CD4-positive, alpha-beta T cell (primary cell): ENCODE measurements at places on chromosomes 6 and 20. TPM values are rescaled to one million over a fixed set of nuclear protein-coding genes. Genes with fewer than 3 reads are reported as not detected.
A peak's percentile ranks its signal among the peaks of the same experiment; 100 is the strongest.

Gene ETV7
- total RNA-seq = 0.73 TPM

Gene SNAI1
- 1.7 TPM for total RNA-seq

Gene MYH7B
- total RNA-seq = 0.53 TPM

Gene HEBP2
- total RNA-seq = 31.8 TPM

Gene PSMA7
- 150 TPM for total RNA-seq

- no peak for DNase-seq
These were observed 671.8 kb downstream of the QKI start for GRCh38 chr6:164086076-164086887.

DNA sequence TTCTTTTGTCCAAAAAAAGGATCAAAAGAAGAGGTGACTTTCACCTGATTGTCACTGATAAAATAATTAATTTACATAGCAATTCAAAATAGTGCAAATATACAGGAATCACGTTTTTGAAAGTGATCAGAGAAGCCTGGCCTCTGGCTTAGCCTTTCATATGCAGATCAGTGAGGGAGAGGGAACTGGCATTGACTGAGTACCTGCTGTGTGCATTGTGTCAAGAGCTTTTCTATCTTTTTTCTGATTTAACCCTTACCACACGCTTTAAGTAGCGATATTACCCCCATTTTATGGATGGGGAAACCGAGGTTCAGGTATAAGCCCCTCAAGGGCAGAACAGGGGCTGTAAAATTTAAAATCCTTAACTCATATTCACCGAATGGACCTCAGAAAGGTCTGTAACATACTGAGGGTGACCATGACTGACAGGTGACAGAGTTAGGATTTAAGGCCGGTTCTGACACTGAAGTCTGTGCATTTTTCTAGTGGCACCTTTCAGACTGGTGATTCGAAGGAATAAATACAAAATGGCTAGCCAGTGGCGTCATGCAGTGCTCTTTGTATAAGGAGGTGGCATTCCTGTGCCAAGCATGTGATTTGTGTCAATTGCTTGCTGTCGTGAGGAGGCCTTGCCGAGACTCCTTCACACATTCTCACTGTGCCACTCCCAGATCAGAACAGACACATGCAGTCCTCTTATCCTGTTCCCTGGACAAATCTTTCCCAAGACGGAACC, 310.2 kb downstream of the TSHZ2 start:
- DNase-seq = no peak

DNA sequence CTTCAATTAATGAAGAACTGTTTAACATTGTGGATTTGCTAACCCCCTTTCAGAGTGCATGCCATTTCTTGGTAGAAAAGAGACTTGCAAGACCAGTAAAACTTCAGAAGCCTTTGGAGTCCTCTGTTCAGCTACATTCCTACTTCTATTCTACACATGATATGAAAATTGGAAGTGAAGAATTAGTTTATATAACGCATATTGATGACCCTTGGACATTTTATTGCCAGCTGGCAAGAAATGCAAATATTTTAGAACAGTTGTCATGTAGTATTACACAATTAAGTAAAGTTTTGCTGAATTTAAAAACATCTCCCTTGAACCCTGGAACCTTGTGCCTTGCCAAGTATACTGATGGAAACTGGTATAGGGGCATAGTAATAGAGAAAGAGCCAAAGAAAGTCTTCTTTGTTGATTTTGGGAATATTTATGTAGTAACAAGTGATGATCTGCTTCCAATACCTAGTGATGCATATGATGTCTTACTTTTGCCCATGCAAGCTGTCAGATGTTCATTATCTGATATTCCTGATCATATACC, 3.3 kb downstream of the TDRD6 start:
- DNase-seq = no peak

GRCh38 chr6:109454496-109455436, 806 bp downstream of the MICAL1 start:
- peak; percentile 70 for DNase-seq

DNA sequence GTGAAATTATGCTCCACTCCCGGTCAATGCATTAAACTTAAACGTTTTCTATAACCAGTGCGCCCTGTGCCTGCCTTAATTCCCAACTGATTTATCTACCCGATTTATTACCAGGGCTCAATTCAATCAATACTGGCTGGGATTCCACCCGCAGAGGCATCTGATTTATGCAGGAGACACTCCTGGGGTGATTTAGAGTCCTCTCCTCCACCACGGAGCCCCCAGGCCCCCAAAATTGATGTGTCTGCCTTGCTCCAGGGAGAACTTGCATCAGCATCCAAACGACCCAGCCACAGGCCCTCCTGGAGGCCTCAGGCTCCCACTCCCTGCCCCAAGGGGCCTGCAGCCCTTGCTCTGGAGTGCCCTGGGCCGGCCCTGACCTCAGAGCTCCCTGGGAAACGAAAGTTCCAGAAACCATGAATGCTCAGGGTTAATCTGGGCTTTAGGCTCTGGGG, 29.5 kb downstream of the ANKRD60 start:
- DNase-seq = no peak

- no peak for DNase-seq
These were observed 771.4 kb upstream of the MMS22L start for GRCh38 chr6:98054453-98054852.

DNA sequence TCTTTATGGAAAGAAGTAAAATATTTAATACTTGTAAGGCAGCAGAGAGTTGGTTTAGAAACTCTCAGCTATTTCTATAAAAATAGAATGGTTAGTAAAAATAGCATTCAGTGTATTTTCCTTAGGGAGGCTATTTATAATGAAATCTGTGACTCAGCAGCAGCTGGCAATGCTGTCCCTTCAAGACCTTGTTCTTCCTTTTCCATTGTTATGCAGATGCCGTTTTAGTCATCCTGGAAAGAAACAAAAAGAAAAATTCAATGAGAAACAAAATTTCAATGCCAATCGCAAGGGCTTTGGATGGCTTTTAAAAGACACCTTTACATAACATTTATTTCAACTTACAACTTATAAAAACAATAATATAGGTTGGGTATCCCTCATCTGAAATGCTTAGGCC, 17.5 kb downstream of the MPC1 start:
- no peak for DNase-seq

DNA sequence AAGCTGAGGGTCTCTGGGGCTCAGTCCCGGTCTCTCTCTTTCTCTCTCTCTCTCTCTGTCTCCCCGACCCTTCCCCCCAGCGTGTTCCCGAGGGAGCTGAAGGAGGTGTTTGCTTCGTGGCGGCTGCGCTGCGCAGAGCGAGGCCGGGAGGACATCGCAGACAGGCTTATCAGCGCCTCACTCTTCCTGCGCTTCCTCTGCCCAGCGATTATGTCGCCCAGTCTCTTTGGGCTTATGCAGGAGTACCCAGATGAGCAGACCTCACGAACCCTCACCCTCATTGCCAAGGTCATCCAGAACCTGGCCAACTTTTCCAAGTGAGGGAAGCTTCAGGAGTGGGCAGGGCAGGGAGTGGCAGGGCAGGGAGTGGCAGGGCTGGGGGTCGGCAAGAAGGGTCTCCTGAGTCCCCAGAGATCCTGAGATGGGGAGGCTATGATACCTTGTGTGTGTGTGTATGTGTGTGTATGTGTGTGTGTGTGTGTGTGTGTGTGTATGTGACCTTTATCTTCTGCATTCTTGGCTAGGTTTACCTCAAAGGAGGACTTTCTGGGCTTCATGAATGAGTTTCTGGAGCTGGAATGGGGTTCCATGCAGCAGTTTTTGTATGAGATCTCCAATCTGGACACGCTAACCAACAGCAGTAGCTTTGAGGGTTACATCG, 13.6 kb upstream of the ZBTB9 start:
- DNase-seq = no peak

DNA sequence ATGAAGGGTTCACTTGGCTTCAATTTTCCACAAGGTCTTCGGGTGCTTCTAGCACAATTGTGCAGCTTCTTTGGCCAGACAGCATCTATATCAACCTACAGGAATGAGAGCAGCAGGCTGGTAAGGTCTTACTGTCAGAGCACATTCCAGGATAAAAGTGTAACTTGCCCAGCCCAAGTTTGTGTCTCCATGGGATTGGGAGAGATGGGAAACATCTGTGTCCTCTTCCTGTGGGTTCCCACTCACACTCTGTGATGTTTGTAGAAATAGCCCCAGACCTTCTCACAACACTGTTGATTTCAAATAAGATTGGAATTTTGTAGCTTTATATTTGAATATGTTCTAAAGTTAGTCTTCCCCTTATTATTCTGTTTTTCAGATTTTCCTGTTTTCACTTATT, 83.4 kb upstream of the RGS17 start:
- DNase-seq = no peak

DNA sequence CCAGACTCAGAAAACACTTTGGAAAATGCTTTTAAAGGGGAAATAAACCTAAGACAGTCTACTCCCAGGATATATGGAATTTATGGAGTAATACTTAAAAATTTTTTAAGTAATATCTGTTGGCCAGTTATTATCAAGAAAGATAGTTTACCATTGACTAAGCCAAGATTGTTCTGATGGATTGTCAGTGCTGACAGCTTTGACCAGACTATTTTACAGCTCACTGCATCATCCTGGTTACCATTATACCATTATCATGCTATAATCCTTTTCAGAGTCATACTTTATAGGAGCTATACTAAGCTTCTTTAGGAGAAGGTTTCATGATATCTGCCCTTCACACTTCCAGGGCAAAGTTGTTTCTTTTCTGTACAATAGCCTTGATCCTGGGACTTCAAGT, 16.5 kb downstream of the GTF2H5 start:
- DNase-seq = no peak

DNA sequence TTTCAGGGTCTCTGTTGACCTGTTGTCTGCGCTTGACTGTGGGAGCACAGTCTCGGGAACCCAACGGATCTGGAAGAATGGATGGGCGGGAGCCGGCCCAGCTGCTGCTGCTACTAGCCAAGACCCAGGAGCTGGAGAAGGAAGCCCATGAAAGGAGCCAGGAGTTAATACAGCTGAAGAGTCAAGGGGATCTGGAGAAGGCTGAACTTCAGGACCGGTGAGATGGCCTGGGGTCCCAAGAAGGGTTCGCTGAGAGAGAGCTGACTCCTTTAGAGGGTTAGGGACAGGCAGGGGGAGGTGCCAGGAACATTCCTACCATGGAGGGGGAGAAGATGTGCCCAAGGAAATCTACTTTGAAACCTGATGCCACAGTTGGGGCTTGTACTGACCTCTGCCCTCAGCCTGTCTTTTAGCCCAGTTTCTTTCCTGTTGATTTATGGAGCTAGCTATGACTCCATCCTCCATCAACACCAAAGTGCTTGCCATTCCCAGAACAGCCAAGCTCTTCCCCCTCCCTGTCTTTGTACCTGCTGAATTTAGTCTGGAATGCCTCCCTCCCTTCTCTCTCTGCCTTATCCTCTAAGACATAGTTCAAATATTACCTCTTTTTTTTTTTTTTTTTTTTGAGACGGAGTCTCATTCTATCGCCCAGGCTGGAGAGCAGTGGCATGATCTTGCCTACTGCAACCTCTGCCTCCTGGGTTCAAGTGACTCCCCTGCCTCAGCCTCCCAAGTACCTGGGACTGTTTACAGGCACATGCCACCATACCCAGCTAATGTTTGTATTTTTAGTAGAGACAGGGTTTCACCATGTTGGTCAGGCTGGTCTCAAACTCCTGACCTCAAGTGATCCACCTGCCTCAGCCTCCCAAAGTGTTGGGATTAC, 12.2 kb downstream of the CEP250 start:
- DNase-seq = no peak

GRCh38 chr6:131572686-131573415, at the start of gene ARG1:
ARG1 (plus strand) TSS chr6:131573226; CDS start chr6:131573283, 57 bp downstream.
- DNase-seq = no peak

- no peak for DNase-seq
These were observed 756.9 kb downstream of the TFAP2A start for GRCh38 chr6:9657994-9658393.

- DNase-seq = no peak
These were observed 38.3 kb downstream of the FAM120B start for GRCh38 chr6:170344631-170345576.

- DNase-seq = no peak
These were observed 63.1 kb downstream of the CDS2 start for GRCh38 chr20:5189917-5190316.

- DNase-seq = peak; percentile 37
These were observed 145.6 kb upstream of the MANEA start for GRCh38 chr6:95431637-95432228.

DNA sequence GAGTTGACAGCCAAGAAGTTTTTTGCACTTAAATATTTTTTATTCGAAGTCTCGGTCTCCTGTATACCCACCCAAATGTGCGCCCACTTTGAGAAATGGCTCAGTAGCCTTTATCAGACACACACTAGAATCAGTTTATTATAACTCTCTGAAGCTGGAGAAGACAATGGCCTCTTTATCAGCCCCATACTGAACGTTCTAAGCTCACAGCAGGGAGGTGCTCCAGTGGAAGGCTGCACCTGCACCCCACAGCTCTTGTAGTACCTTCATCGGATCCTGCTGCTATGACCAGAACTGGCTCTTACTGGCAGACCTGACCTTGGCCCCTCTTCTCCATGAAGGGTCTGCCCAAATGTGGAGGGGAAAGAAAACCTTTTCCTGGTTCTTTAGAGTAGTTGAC, 165.0 kb upstream of the SCGN start:
- DNase-seq = no peak

DNA sequence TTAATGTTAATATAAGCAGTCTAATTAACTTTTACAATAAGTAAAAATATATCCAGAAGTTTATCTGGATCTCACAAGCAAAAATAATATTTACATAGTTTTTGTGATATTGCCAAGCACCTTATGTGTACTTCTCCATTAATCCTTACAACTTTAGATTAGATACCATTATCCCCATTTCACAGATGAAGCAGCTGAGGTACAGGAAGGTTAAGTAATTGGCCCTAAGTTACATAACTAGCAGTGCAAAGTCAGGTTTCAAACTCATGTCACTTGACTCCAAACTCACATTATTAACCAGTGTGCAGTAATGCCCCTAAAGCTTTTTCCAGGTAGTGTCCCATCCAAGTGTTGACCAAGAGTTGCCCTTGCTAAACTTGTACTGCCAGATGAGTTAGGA, 248.6 kb upstream of the STXBP5 start:
- no peak for DNase-seq

GRCh38 chr20:56610098-56610497, 19.0 kb upstream of the TFAP2C start:
- DNase-seq = no peak

DNA sequence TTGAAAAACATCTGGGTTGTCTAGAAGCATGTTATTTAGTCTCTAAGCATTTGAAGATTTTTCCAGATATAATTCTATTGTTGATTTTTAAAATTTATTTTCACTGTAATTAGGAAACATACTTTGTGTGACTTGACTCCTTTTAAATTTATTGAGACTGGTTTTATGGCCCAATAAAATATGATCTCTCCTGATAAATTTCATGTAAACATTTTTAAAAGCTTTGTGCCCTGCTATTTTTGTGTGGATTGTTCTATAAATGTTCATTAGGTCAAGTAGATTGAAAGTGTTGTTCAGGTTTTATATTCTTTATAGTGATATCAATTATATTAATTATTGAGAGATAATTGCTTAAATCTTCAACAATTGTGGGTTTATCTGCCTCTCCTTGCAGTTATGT, 105.4 kb downstream of the RFX6 start:
- no peak for DNase-seq
